Peyer's patch (tissue), 4 donors: ENCODE measurements at places on chromosomes 4 and X. TPM values are rescaled to one million over a fixed set of nuclear protein-coding genes. Genes with fewer than 3 reads are reported as not detected.

- DNase-seq: no peak
Measured at GRCh38 chr4:121272526-121272925, 108.3 kb downstream of the QRFPR start.

MID1 gene
- total RNA-seq: 29.9 TPM

GRCh38 chr4:152735396-152735859 is 44.1 kb downstream of the TIGD4 start:
- no peak for DNase-seq

DNA sequence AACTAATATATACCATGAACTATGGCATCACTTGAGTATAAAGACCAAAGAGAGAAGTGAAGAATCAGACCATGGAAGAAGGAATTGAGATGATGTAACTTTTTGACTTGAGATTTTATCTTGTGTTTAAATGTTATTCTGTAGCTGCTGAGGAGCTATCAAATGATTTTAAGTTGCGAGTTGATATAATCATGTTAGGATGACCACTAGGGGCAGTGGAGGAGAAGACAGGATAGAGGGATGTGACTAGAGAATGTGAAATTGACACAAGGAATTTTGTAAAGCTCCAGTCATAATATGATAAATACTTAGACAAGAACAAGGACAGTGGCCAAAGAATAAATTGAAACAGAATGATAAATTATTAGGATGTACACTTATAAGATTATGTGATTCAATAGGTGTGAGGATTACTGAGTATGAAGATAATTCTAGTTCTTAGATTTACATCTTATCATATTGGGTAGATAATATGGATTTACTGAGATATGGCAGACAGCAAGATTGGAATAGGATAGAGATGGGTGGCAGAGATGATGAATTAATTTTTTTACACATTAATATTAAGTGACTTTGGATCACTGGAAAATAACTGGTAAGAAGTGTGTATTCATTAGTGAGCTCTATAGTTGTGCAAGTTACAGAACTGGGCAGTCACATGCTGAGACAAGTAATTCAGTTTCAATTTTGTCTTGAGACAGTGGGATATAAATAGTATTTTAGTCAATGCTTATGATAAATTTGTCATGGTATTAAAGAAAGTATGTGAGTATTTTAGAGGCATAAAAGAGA is 816.0 kb upstream of the PCDH10 start:
- no peak for DNase-seq

- no peak for DNase-seq
Measured at GRCh38 chr4:120056246-120056645, 10.4 kb downstream of the MAD2L1 start.

GRCh38 chr4:22553560-22553959 is 37.7 kb upstream of the ADGRA3 start:
- no peak for DNase-seq

DNA sequence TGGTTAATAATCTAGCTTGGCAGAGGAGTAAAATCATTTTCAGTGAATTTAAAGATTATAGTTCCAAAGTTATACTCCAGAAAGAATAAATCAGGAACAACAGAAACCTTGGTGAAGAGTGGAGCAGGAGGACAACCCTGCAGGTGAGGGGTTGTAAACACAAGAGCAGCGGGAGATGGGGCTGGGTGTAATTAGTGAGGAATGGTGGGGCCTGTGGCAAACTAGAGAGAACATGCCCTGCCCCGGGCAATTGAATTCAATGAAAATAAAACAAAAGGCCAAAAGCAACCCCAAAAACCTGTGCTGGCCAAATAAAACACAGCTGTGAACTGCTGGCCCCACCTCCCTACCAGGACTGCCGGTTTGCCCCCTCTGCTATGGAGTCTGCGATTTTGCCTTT is 325.2 kb downstream of the NR3C2 start:
- no peak for DNase-seq

- no peak for DNase-seq
Measured at GRCh38 chr4:96293806-96294205, 453.9 kb downstream of the PDHA2 start.

DNA sequence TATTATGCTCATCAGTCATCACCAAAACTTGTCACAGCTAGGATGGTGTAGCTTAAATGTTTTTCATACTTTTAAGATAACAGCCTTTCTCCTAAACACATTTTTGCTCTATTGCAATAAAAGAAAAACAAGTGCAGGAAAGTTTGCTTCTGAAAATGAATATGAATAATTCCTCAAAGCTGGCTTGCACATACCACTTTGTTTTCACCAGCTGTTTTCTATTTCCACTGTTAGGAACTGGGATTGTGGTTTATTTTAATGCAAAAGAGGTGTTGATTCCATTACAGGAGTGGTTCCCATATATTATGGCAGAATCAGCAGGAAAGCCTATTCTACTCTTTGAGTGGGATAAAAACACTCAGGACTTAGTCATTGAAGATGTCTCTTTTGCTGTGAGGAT is 145.9 kb downstream of the PPA2 start:
- DNase-seq: no peak

- no peak for DNase-seq
Measured at GRCh38 chr4:105133976-105134375, 12.7 kb upstream of the TET2 start.

MAGEE1 gene
- total RNA-seq: not detected

EGFL6 gene
- not detected for total RNA-seq

DNA sequence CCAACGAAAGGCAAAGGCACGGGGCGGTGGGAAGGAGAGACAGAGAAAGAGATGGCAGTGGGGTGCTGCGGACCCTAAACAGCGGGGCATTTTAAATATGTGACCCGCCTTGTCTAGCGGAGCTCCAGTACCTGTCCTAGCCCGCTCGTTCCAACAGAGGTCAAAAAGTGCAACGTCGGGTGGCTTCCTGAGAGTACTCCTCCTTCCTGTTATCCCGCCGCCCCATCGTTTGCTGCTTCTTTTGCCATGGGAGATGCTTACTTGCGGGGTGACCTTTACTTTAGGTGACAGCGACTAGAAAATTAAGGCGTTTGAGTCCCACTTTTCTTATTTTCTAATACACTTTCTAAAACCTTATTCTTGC is 735 bp downstream of the NRK start:
- no peak for DNase-seq

PABPC5 gene
- 1.1 TPM for total RNA-seq

DNA sequence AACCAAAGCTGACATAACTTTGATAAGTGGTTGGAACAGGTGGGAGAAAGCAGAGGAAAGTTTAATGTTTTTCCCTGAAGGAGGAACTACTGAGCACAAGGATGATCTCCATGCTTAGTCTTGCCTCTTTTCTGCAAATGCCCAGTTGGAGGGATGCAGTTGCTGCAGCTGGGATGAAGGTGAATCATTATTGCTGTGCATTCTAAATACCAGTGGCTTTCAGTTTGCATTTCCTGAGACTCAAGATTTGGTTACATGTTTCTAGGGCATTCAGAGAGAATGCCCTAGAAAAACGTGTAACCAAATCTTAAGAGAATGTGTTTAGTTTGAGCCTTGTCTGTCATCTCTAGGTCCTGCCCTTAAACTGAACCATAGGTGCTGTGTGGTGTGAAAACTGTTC is 42.2 kb downstream of the METTL14 start:
- DNase-seq: no peak
